ENCODE measurements at places on chromosomes 11 and 22.

DNA sequence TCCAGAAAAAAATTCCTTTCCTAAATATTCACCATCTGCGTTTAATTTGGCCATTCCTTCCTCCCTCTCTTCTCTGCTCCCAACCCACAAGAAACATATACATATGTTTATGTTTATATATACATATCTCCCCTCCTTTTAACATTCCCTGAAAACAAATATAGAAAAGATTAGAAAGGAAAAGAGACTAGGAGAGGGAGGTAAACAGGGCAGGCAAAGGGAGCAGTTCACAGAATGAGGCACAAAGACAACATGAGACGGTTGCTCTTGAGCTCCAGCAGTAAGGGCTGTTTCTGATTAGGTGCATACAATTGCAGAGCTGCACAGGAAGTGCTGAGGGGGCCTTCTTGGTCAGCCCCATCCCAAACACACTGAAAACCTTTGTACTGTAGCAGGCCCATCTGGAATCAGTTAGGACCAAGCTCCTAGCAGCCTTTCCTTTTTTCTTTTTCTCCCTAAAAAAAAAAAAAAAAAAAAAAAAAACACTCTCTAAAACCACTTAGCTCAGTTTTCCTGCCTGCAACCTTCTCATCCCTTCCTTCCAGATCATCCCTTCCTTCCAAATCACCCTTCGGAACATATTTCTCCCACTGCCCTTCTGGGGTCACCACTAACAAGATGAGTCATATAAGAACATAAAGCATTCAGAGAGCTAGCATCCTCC lies 57.0 kb downstream of the RBFOX2 start:
- DNase-seq: no peak

GRCh38 chr11:90251599-90251998 lies 28.8 kb upstream of the CHORDC1 start:
- DNase-seq: no peak

GRCh38 chr22:46162771-46163556 lies 12.6 kb downstream of the PPARA start:
- no peak for DNase-seq

DNA sequence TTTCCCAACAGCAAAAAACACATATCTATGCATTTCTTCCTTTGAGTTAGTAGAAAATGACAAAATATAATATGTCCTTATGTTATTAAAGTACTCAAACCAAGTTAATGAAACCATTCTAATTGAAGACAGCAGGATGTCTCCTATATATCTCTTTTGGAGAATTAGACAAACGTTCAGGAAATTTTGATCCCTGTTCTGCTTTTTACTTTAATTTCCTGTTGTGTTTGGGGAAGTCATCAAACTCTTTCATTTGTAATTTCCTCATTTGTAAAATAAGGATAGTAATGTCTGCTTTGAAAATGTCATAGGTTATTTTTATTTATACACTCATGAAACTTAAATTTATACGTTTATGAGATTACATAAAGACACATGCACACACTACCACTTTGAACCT lies 281.8 kb upstream of the ANO5 start:
- DNase-seq: no peak

GRCh38 chr11:70675697-70676374 lies 277.5 kb downstream of the CTTN start:
- DNase-seq: peak; percentile 12

DNA sequence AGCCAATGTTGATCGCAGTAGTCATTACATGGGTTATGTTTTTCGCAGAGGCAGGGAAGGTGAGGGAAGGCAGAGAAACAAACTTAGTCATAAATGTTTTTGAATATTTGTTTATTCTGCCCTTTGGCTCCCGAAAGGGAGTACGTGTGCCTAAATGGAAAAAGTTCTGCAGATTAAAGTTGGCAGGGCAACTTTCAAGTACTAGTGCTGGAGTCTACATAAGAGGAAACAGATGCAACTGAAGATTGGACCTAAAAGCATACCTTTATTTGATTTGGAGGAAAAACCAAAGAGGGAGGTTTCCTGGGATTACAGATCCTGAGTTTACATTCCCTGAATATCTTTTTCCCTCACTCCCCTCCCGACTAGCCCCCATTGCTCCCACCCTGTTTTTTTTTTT lies 5.7 kb downstream of the HSD17B12 start:
- DNase-seq: no peak

- DNase-seq: no peak
Observed at GRCh38 chr11:128565881-128566280, 21.5 kb downstream of the ETS1 start.

DNA sequence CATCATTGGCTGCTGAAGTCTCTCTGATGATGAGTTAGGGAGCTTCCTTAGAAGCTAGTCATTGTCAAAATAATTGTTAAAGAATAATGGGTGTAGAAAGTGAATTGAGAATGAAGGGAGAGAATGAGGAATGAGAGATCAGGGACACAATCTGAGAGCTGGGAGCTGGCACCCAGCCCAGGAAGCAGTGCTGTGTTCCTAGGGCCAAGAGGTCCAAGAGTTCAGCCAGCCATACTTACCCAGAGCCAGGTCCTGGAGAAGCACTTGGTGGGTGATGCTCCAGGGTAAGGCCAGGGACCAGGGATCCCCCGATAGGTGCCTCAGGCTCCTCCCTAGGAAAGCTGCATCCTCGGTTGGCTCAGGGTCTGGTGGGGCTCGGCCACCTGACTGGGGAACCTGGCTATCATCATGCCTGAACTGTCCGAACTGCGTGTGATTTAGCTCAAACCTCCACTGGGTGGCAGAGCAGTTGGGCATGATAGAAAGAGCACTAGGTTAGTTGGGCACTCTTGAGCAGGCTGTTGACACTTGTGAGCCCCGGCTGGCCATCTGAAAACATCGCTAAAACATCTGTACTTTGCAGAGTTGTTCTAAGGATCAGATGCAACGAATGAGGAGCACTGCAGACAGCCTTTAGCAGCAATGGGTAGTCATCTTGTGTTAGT lies 123.9 kb upstream of the NCAM1 start:
- DNase-seq: peak; percentile 6

GRCh38 chr11:118314988-118315411 lies 10.5 kb downstream of the CD3E start:
- DNase-seq: no peak

DNA sequence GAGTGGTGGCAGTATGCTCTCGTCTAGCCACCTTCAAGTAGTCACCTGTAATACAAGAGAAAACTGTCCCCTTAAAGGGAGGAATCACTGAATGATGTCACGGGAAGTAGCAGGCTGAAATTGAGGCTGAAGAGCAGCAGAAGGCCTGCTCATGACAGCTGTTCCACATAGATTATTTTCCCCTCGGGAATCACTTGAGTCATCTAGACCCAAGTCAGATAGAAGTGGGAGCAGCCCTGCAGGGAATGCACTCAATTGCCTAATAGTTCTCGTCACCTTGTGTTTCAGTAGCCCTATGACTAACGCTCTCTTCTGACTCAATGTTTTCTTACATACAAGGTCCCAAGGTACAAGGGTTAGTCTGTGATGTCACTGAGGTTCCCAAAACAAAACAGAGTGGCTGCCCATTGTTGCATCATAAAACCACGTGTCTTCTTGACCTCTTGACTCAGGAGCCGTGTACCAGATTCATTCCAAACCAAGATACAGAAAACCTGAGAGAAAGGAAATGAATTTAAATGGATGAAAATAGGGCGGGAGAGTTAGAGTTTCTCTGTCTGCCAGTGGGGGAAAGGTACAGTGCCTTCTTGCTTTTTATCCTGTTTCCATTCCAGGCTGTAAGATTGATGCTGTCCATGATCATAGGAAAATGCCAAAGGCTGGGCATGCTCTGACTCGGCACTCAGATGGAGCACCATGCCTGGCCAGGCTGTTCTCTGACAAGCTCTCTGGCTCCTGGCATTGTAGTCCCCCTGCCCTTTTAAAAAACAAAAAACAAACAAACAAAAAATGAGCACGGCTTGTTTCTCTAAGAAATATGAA lies 21.6 kb upstream of the C11orf96 start:
- DNase-seq: peak; percentile 86

GRCh38 chr11:34745195-34745594 lies 124.3 kb downstream of the EHF start:
- no peak for DNase-seq

GRCh38 chr22:41447435-41448188 lies 1.0 kb upstream of the TOB2 start:
- no peak for DNase-seq

- DNase-seq: no peak
Observed at GRCh38 chr11:7574491-7575130, 60.8 kb downstream of the PPFIBP2 start.

GRCh38 chr11:120385655-120386054 lies 49.4 kb downstream of the ARHGEF12 start:
- DNase-seq: no peak

- DNase-seq: no peak
Observed at GRCh38 chr22:27531782-27532530, 269.6 kb downstream of the MN1 start.

DNA sequence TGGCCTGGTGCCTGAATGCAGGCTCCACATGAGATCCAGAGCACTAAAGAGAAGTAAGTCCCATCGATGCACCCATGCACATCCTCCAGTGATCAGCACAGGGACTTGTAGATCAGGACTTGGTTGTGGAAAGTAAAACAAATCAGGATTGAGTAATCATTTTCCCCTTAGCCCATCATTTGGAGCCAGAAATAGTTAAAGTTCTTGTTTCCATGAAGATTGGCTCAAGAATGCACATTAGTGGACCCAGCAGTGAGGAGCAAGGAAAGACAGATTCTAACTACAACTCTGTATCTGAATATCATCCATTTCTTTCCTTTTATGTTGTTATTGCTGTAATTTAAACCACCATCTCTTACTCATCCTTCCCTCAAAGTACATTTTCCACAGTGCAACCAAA lies 19.1 kb downstream of the CCDC83 start:
- no peak for DNase-seq

DNA sequence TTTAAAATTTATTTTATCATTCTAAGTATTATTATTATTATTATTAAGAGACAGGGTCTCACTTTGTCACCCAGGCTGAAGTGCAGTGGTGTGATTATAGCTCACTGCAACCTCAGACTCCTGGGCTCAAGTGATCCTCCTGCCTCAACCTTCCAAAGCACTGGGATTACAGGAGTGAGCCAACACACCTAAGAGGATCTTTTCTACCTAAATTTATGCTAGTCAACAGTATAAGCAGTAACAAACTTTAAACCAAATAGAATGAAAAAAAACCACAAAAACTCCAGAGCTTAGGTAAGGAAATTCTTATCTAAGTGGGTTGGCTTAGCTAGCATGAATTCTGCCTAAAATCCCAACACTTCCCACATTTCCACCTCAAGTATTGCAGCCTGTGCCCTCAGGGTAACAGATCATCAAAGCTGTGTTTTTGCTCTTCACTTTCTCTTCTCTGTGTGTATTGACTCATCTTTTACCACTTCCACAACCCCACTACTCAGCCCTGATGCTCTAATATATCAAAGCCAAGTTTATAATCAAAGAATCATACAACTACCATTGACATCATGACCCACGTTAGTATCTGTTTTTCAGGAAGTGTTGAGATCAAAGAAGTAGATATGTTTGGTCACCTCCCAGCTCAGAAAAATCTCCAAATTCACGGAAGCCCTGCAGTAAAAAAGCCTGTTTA lies 93.7 kb upstream of the SPON1 start:
- DNase-seq: peak; percentile 68

DNA sequence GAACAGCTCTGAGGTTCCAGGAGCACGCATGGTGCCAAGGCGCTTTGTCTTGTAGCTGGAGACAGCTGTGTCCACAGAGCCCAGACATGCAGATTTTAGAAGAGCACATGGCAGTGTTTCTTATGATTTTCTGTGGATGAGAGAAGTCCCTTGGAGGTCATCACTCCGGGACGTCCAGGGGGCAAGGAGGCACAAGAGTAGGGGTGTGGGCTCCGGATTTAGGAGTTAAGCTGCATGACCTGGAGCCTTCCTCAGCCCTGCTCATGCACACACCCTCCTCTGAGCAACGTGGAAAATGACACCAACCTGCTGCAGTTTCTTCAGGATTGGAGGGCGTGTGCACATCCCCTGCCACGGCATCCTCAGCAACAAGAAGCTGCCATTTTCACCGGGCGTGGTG lies 1286.7 kb downstream of the TBC1D22A start:
- no peak for DNase-seq

- DNase-seq: no peak
Observed at GRCh38 chr11:72352859-72353551, 81.3 kb downstream of the CLPB start.

DNA sequence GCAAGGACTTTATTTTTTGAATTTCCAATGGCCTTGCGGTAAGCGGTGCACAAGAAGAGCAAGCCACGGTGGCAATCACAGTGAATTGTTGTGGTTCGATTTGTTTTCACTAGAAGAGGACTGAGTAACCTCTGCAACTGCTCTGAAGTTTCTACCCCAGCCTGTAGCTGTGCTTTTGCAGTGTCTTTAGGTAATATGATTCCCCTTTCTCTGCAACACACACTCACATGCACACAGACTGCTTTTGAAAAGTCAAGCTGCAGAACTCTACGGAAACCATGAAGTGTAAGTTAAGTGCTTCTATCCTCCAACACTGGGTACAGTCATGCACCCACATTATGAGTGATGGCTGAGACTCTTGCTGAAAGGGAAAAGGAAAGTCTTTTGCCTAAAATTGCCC lies 38.4 kb downstream of the CD44 start:
- no peak for DNase-seq

DNA sequence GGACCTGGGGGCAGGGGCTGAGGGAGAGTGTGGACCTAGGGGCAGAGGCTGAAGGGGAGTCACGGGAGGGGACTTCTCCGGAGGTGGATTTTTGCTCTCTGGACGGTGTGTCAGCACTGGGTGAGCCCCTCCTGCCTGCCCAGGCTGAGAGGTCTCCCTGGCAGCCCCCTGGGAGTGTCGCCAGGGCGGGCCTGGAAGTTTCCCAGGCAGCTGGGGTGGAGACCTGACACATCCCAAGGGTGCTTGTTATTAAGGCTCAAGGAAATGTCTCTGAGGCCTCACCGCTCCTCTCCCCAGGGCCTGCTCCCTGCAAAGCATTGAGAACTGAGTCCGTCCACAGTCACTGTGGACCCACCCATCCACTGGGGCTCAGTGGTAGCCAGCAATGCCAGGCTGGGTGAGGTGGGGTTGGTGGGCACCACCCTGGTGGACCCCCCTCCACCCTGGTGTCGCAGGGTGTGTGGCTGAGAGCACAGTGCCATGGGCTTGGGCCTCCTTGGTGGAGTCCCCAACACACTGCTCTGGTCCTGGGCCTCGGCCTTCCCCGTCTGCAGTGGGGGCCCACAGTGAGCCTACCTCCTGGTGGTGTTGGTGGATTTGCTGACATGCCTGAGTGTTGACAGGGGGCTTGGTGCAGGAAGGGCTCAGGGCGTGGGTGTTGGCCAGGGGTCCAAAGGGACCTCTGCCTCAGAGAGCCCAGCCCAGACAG lies 2.5 kb downstream of the CD81 start:
- DNase-seq: no peak

DNA sequence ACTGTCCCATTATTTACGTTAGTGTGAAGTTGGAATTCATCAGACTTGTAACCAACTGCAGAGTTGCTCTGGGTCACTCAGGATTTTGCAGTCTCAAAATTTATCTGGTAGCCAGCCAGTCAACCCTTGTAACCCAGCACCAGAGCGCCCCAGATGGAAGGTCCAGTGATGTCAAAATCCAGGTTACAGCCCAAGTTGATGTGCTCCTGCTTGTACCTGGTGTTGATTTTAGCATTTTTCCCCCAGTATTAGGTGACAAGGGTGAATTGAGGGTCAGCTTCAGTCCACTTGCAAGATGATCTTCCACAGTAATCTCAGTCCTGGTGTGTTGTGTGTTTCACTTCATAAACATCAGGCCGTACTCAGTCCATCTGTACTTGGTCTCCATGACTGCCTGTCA lies 7.5 kb downstream of the TIMM10B start:
- DNase-seq: no peak

- no peak for DNase-seq
Observed at GRCh38 chr22:28411125-28411524, 268.5 kb downstream of the TTC28 start.

- DNase-seq: no peak
Observed at GRCh38 chr11:561148-562003, 606 bp downstream of the RASSF7 start.

Measured in HCT116 (cell line).